ENCODE measurements at places on chromosomes 12 and 14. TPM values are rescaled to one million over a fixed set of nuclear protein-coding genes. Genes with fewer than 3 reads are reported as not detected.

USP44 gene
- not detected for total RNA-seq

PLA2G1B gene
- not detected for total RNA-seq

DDIT3 gene
- 30.9 TPM for total RNA-seq

IFNG-AS1 gene
- not detected for total RNA-seq

KRT74 gene
- not detected for total RNA-seq

HECTD4 gene
- 10.7 TPM for total RNA-seq

PRB2 gene
- not detected for total RNA-seq

NYNRIN gene
- total RNA-seq: 0.16 TPM

FGF23 gene
- total RNA-seq: not detected

MAX gene
- 62.3 TPM for total RNA-seq

CMAS gene
- 47.3 TPM for total RNA-seq

All from A549 treated with RU486 at 1 μM for 4 hours (cell line).